ENCODE measurements at places on chromosomes 3 and 15.

DNA sequence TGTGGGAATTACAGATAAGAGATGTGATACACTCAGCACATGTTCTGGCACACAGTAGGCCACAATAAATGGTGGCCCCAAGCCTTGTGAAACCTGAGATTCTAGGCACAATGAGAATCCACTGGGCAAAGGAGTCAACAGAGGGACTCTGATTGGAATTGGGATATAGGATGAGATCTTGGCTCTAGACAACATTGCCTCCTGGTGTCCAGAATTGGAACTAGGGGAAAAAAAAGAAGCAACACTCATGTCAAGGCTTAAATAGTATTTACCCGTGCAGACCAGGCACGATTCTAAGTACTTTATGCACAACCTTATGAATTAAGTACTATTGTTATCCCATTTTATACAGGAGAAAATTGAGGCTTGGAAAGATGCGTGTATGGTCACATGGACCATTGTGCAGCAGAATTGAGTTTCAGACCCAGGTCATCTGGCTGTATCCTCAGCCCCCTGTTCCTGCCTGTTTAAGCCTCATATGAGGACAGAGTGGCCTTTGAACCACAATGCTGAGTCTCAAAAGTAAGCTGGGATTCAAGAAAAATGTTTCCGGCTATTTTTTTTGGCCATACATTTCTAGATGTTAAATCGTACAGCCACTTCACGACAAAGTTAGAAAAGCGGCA is 124.8 kb downstream of the SV2B start:
- peak; percentile 35 for DNase-seq

- DNase-seq, result no peak
Observed at GRCh38 chr3:191634902-191635301, 173.9 kb downstream of the PYDC2 start.

DNA sequence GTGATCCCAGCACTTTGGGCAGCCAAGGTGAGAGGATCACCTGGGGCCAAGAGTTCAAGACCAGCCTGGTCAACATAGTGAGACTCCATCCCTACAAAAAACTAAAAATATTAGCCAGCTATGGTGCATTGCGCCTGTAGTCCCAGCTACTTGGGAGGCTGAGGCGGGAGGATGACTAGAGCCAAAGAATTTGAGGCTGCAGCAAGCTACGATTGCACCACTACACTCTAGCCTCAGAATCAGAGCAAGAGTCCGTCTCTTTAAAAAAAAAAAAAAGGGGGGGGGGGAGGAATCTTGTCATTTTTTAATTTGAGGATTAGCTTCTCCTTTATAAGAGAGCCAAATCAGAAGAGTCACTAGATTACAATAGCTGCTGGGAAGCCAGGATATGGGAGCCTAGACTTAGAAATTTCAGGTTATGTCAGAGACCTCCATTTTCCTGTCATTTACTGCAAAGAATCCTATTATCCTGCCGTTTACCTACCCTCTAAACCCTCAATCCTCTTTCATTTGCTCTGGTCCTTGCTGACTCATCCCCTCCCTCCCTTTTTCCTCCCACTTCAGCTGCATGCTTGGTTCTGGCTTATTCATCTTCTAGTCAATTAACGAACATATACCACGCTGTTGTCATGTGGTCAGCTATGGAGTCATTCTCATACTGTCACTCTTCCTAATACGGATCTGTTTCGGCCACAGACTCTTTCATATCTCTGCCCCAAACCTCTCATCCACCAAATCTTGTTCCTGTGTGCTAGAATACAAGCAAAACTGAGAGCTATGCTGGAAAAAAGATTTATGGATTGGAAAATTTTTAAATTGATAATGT is 83.8 kb upstream of the PPIB start:
- DNase-seq, result peak; percentile 38

DNA sequence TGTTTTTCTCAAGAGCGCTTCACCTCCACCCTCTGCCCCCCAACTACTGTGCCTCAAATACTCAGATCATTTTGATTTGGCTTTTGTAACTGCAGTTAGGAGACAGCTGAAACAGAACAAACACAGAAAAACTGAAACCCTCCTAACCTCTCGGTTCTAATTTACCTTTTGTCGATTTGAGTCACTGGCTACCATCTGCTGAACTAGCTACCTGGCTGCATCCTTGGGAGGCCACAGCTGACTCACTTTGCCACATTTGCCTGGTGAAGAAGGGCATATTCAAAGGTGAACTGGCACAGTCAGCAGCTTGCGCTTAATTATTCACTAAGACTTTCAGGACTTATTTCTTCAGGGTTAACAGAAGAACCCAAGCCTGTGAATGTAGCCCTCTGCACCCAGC is 117.7 kb downstream of the FOXB1 start:
- DNase-seq, result no peak

- DNase-seq, result no peak
Observed at GRCh38 chr3:140091143-140091542, 156.2 kb downstream of the CLSTN2 start.

Data from AG08396 (cell line).